Heart left ventricle (tissue), 16 donors: ENCODE measurements at places on chromosomes 16 and 17. TPM values are rescaled to one million over a fixed set of nuclear protein-coding genes. Genes with fewer than 3 reads are reported as not detected.

DNA sequence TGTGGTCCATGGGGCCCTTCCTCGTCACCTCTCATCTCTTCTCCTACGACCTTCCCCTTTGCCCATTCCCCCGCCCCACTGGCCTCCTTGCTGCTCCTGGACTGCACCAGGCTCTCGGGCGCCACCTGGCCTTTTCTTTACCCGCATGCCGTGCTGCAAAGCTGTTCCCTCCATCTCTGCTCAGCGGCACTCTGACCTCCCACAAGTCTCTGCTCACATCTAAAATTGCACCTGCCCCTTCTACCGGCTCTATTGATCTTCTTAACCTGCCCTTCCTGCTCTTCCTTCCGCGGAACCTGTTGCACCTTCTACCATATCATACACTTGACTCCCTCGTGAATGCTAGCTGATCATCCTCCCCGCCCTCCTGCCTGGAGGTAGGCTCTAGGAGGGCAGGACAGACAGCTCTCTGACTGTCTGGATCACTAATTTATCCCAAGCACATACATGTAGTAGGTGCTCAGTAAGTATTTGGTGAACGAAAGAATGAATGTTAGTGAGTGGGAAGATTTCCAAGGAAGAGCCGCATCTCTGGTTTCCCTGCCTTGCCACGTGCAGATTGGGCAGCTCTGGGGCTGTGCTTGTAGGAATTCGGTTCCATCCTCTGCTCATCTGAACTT is 17.3 kb downstream of the DNAH17 start:
- DNase-seq, result no peak

DNA sequence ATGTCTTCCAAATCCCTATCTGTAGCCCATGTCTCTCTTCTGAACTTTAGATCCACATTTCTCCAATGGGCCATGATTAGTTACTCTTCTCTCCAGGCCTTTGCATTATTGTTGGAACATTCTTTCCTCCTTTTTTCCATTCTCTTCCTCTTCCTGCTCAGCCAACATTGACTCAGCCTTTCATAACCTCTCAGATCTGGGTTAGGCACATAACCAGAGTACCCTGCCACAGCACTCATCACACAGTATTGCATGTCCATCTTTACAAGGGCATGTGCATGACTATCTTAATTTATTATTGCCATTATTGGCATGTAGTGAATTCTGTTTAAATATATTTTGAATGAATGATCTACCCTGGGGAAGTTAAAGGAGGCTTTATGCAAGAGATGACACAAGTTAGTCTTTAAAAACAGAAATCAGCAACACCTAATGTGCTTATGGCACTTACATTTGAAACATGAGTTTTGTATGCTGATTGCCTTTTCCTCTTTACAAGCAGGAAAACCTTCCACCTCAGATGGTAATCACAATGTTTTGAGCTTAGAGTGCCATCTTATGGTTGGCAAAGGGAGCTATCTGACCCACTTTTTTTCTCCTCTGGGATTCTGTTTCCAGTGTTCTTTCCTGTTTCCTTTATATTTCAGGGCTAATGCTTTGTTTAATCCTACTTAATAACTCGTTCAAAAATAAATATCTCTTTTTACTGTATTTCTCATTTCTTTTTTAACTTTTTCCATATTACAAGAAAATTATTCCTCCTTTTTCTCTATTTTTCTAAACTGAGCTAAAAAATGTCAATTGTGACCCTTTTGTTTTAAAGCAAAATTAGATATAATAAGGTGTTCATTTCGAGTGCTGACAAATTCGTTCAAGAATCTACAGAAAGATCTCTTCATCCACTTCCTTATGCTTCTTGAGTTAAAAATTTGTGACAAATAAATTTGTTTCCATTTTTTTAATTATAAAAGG is 151.0 kb upstream of the RBL2 start:
- DNase-seq, result no peak

- peak; percentile 27 for DNase-seq
Observed at GRCh38 chr16:9119795-9120194, 28.4 kb downstream of the HAPSTR1 start.

- DNase-seq, result no peak
Observed at GRCh38 chr17:31067691-31068184, 27.0 kb upstream of the NF1 start.

GRCh38 chr17:29569245-29569950 is 897 bp downstream of the TP53I13 start:
- no peak for DNase-seq

DNA sequence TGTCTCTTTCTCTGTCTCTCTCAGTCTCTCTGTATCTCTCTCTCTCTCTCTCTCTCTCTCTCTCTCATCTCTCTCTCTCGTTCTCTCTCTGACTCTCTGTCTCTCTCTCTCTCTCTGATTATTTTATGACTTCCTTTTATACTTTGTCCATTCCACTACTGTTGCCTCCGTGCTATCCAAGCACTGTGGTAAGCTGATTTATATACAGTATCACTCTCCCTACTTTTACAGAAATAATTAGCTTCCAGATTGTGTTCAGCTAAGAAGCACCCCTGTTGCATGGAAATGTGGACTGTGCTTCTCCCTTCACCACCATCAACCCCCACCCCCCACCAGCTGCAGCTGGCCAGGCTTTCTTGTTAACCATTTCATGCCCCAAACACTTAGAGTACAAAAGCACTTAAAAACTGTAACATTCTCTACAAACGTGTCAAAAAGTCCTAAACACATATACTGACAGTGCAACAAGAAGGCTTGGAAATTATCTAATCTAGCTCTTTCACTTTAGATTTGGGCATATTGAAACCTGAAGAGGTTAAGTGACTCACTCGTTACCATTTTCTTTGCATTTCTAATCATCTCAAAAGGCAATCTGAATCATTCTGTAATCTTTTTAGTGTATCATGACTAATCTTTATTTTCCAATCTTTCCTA is 11.6 kb upstream of the TMEM100 start:
- DNase-seq, result no peak

ARL5C gene
- polyA plus RNA-seq, result not detected

ASPSCR1 gene
- 39.2 TPM for polyA plus RNA-seq

RPL19 gene
- polyA plus RNA-seq, result 2,599 TPM

TEX14 gene
- 0.08 TPM for polyA plus RNA-seq
